ENCODE measurements at places on chromosomes 12 and 14. TPM values are rescaled to one million over a fixed set of nuclear protein-coding genes. Genes with fewer than 3 reads are reported as not detected.

DNA sequence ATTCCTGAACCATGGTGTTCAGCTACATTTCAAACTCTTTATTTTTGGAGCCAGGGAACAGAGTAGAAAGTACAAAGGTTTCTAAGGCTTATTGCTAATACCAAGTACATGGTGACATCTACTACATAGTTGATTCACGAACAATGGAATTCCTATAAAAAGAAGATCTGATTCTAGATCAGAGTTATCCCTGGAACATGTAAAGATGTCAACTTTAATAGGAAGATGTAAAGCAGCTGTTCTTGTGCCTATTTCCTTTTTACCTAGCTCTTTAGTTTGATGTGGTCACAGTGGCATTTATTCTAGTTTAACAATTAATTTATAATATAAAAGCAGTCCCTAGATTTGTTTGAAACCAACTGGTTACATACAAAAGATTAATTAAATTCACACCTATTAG lies 99.5 kb downstream of the NUBPL start:
- no peak for DNase-seq

DNA sequence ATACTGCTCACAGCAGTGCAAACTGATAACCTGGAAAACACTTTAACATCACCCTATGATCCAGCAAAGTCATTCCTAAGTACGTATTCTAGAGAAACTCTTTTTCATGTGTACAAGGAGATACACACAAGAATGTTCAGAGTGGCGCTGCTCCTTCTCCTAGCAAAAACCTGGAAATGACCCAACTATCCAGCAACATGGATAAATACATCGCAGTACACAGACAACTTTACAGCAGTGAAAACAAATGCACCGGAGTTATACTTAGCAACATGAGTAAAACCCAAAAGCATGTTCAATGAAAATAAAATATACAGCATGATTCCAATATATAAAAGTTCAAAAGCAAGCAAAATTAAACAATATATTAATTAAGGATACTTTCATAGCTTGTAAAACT lies 18.7 kb downstream of the SART3 start:
- DNase-seq = no peak

GRCh38 chr12:115584156-115584555 lies 693.3 kb downstream of the MED13L start:
- DNase-seq = no peak

DNA sequence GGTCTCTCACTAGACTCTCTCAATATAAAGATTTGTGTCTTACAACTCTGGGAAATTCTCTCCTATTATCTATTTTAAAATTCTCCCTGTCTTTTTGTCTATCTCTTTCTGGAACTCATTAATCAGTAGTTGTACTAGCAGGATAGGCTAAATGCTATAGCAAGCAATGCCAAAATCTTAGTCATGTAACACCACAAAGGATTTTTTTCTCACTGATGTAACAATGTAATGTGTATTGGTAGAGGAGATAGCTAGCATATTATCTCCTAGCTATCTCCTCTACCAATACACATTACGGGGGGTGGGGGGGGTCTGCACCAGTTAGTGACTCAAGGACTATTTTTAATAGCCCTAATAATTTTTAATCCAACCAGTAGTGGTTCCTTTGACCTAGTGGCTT lies 225.4 kb downstream of the KLHL28 start:
- no peak for DNase-seq

DNA sequence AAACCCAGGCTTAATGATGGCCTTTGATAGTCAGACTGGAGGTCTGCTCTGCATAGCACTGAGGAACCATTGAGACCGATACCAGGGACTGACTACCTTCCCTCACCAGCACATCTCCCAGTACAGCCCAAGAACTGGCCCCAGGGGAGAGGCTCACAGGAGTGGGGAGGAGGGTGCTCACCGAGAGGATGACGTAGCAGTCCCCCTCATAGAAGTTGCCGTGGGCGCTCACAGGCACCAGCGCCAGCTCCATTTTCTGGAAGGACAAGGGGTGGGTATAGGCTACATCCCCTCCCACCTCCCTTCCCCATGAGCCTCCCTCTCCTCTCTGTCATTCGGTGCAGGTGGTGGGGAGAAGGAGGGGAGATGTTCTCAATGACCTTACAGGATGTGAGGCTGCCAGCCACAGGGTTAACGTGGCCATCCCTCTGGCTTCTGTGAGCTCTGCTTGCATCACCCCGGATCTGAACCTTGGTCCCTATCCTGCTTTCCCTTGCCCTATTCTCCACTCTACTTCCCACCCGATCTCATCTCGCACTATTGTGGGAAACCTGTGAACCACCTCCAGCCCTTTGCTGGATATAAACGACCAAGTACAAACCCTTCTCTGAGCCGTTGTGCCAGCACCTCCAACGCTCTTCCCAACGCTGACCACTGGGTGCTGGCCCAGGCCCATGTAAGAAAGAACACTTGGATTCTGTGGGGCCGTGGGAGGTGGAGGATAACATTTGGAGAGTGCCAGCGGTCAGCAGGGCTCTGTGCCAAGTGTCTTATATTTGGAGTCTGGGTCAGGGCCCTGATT lies 4.4 kb downstream of the AVIL start:
- no peak for DNase-seq

GRCh38 chr12:32049956-32050355 lies 56.7 kb upstream of the BICD1 start:
- no peak for DNase-seq

GRCh38 chr12:47686645-47687240 lies 19.1 kb downstream of the RPAP3 start:
- no peak for DNase-seq

DNA sequence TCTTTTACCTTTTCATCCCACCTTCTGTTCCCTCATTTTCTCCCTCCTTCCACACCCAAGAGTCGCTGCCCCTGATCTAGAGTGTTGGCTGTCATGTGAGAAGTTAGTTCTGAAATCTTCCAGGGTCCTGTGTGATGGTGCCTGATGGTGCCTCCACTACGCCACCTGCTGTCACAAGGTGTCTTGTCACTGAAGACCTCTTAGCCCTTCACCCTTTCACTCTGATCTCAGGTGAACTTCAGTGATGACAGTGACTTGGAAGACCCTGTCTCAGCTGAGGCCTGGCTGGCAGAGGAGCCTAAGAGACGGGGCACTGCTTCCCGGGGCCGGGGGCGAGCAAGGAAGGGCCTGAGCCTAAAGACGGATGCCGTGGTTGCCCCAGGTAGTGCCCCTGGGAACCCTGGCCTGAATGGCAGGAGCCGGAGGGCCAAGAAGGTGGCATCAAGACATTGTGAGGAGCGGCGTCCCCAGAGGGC lies 7.6 kb upstream of the PFDN5 start:
- DNase-seq = peak; percentile 53

DNA sequence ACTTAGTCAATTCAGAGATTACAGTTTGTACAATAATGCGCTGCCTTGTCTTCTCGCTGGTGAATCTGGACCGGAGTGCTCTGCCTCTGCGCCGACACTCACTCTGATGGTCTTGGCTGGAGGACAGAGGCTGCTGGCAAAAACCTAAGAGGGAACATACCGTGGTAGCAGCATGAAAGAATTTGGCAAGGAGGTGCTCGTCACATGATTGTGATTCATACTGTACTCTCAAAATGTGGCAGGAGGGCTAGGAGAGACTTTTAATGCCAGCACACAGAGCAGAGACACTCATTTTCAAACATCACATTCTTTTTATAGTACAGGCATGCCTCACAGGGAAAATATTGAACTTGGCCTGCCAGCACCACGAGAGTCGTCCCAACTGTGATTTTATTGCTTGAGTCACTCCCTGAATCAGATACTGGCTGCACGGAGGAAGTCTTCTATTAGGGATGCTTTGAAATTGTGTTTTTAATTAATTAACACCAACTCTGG lies 67.8 kb downstream of the HMGA2 start:
- DNase-seq = no peak

DNA sequence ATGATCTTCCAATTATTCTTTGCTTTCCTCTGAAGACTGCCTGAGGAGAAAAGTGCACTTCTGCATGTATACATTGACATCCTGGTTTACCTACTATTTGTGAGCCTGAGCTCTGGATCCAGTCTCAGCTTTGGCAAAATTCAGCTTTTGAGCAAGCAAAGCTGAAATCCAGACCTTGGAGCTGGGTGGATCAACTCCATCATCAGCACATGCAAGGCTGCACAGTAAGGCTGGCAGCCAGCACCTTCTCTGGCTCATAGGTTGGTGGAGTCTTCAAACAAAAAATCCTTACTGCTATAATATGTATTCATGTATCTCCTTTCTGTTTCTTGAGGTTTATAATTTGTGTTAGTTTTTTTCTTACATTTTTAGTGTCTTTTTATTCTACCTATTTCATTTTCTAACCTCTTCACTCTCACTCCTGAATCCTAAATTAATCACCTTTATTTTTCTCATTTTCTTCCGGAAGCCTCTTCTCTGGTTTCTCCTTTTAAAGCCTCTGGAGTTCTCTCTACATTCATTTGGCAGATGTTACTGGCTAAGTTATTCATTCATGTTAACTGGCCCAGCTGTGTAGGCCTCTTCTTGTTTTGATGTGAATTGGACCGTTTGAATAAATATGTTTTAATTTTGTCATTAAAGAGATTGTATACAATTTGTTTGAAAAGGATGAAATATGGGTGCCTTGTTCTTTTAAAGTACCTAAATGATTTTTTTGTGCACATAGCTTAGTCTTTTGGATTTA lies 224.8 kb downstream of the DACT1 start:
- DNase-seq = no peak

- DNase-seq = no peak
Measured at GRCh38 chr14:81454572-81455218, 54.6 kb upstream of the STON2 start.

- no peak for DNase-seq
Measured at GRCh38 chr12:107238296-107238695, 144.9 kb upstream of the CRY1 start.

DNA sequence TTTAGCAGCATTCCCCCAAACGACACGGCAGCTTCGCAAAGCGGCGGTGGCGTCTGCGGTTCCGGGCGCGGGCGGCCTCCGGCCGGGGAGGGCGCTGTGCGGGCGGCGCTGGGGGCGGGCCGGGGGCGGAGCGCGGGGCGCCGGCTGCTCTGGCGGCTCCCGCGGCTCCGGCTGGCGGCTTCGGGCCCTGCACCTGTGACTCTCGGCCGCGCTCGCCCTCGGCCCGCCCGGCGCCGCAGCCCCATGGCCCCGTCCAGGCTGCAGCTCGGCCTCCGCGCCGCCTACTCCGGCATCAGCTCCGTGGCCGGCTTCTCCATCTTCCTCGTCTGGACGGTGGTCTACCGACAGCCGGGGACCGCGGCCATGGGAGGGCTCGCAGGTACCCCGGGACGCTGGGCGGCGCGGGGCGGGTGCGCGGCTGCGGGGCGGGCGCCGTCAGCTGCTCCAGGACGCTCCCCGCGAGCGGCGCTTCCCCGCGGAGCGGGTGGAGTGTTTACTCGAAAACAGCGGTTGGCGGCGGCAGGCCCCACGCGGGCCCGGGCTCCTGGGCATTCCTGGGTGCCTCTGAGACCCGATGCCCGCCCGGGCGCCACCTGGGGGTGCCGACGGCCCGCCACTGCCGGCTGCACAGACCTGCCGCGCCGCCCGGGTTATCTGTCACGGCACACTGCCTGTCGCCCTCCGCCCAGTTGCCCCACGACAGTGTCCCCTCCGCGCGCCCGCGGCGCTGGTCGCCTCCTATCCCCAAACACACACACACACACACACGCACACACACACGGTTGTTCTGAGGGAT lies at the start of gene SLC48A1:
Gene SLC48A1 (plus strand): TSS at position 177 of the 796 bp plus-strand sequence. CDS start 67 bp downstream, at position 244.
- peak; percentile 82 for DNase-seq

DNA sequence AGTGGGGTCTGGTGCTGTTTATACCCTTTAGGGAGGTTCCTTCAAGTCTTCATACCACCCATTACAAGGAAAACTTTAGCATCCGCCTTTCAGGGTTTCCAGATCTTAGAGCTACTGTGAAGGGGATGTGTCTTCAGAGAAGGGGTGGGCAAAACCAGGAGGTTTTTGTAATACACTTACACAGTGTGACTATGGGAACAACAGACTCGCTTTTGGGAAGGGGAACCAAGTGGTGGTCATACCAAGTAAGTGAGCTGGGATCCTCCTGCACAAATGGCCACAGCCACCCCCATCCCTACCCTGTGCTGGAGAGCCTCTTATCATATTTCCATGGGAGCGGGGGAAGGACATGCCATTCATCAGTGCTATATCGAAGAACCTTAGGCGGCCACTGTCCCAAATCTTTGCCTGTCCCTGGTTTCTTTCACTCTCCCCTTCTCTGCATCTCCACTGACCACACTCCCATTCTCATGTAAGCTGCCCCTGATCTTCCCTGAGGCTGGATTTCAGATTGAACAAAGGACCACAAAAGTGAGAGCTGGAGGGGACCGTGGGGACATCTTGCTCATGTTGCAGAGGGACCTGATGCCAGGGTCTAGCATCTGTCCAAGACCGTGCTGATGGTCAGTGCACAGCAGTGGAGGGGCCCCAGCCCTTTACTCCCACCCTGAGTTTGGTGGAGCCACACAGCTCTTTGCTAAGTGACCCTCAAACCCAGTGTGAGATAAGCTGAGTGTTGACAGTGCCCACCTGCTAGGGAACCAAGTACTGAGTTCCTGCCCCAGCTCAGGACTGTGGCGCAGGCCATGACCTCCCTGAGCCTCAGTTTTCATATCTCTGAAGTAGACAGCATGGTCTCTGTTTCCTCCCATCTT lies 51.4 kb downstream of the DAD1 start:
- DNase-seq = no peak

- no peak for DNase-seq
Measured at GRCh38 chr12:55985341-55985740, 11.5 kb downstream of the RAB5B start.

DNA sequence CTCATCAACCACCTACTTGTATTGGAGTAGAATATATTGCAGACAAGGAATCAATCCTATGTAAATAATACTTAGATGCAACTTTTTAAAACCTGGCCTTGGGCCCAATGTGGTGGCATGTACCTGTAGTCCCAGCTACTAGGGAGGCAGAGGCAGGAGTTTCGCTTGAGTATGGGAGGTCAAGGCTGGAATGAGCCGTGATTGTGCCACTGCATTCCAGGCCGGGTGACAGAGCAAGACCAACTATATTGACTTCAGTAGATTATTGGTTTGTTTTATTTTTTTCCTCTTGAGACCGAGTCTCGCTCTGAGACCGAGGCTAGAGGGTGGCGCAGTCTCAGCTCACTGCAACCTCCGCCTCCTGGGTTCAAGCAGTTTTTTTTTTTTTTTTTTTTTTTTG lies 3.6 kb downstream of the LARP4 start:
- DNase-seq = no peak

DNA sequence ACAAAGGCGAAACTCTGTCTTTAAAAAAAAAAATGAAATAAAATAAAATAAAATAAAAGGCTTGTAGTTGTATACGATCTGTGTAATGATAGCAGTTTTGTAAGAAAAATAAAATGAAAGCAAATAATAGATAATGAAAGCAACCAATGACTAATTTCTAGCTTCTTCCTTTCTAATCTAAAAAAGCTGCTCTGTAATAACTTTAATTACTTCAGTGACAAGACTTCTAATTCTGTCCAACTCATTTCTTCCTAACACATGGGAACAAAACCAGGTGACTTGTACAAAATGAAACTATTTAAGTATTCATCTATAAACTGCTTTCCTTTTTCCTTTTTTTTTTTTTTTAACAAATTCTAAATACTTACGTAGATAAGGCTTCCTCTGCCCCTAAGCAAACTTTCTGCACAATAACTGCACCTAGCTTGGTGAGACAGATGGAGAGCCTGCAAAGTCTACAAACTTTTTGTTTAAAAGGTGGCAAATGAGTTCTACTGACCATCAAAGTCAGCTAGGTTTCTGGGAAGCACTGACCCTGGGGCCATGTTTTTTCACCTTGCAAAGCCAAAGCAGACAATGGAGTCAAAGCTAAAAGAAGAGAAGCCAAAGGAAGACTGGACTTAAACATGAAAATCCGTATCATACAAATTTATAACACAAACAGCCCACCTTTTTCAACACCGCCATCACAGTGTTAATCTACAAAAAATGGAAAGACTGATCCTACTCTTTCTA lies 28.2 kb downstream of the DENND5B start:
- DNase-seq = no peak

Gene PCED1B
- total RNA-seq = 60.9 TPM

Gene C14orf39
- not detected for total RNA-seq

Gene PTPN6
- 371 TPM for total RNA-seq
